HepG2 (cell line): ENCODE measurements at places on chromosomes 12 and 14.
A peak's percentile ranks its signal among the peaks of the same experiment; 100 is the strongest.

- no peak overlapping the region for H3K4me3 ChIP-seq
- DNase-seq, result no peak
- no peak overlapping the region for H3K27ac ChIP-seq
- H3K27me3 ChIP-seq, result no peaks in the 10 kb centered on the region; the same call in 1 of the 2 replicates
- no peaks in the 10 kb centered on the region for H3K4me1 ChIP-seq
Observed at GRCh38 chr12:77625441-77625840, 205.3 kb upstream of the NAV3 start.

GRCh38 chr12:6285063-6285477, 25.4 kb upstream of the PLEKHG6 start:
- H3K4me3 ChIP-seq, result no peak overlapping the region
- no peak overlapping the region for H3K27ac ChIP-seq
- peaks cover 63% of the 10 kb centered on the region for H3K4me1 ChIP-seq
- DNase-seq, result peak; percentile 70
- no peaks in the 10 kb centered on the region for H3K36me3 ChIP-seq
- H3K27me3 ChIP-seq, result no peaks in the 10 kb centered on the region

GRCh38 chr14:42000450-42000849, 393.8 kb downstream of the LRFN5 start:
- H3K36me3 ChIP-seq, result no peaks in the 10 kb centered on the region
- H3K27me3 ChIP-seq, result no peaks in the 10 kb centered on the region
- no peak for DNase-seq
- H3K4me1 ChIP-seq, result no peaks in the 10 kb centered on the region
- H3K27ac ChIP-seq, result no peak overlapping the region

DNA sequence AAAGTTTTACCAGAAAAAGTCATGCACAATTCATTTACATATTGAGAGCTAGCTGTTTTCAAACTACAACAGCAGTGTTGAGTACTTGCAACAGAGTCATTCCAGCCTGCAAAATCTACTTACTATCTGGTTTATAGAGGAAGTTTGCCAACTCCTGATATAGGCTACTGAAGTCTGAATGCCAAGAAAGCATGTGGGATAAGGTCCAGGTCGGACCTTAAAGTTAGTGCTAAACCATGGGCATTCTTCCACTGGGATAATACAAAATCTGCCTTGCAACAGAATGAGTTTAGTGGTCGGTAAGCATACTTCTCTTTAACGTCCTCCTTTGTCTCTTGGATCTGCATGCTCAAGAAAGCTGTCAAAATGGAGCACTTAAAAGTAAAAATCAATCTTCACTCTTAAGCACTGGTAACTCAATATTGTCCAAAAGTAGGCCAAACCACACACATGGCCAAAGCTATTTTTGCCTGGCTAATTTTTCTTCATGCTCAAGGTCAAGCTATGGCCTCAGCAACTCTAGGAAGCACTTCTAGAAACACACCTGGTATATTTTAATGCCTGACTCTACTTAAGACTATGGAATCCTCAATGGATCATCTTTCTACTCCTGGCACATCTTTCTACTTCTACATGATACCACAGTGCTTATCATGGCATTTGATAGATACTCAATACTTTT, 364.9 kb upstream of the KITLG start:
- H3K36me3 ChIP-seq, result no peaks in the 10 kb centered on the region
- H3K27me3 ChIP-seq, result no peaks in the 10 kb centered on the region
- no peak overlapping the region for H3K4me3 ChIP-seq
- H3K27ac ChIP-seq, result no peak overlapping the region

DNA sequence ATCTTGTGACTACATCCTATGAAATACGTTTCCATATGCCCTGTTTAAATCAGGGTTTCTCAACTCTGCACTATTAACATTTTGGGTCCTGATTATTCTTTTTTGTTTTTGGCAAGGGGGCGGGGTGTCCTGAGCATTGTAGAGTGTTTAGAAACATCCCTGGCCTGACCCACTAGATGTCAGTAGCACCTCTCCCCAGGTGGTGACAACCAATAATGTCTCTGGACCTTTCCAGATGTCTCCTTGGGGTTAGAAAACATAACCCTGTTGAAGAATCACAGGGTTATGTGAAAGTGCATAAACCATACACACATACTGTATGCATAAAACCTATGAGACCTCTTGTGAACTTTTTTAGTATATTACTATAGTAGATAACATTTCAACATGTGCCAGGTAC, 1.4 kb downstream of the ACAD10 start:
- peaks cover 26% of the 10 kb centered on the region for H3K4me1 ChIP-seq
- H3K27me3 ChIP-seq, result no peaks in the 10 kb centered on the region
- no peak overlapping the region for H3K27ac ChIP-seq
- peaks cover 8% of the 10 kb centered on the region; the same call in 2 of the 3 replicates for H3K36me3 ChIP-seq

DNA sequence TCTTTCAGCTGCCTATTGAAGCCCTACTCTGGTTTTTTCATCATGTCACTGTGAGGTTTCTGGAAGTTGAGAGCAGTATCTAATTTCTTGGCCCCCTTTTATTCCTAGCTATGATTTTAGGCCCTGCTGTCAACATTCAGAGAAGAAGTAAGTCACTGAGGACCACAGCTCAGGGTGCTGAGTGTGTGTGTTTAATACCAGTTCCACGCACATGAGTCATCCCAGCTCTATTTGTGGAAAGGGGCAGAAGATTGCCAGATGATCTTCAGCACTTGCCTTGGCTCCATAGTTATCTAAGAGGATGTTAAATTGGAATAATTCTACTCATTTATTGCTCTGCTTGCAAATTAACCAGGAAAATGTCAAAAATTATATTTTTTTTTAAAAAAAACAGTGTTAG, 65.5 kb upstream of the SLC38A4 start:
- no peaks in the 10 kb centered on the region for H3K4me1 ChIP-seq
- H3K4me3 ChIP-seq, result no peak overlapping the region
- no peaks in the 10 kb centered on the region for H3K27me3 ChIP-seq
- no peaks in the 10 kb centered on the region for H3K36me3 ChIP-seq

GRCh38 chr14:100730581-100730980, 3.9 kb downstream of the DLK1 start:
- no peak for DNase-seq
- H3K4me1 ChIP-seq, result peaks cover 35% of the 10 kb centered on the region
- H3K27me3 ChIP-seq, result no peaks in the 10 kb centered on the region; the same call in none of the 2 replicates
- no peak overlapping the region for H3K27ac ChIP-seq
- peaks cover 3% of the 10 kb centered on the region for H3K36me3 ChIP-seq

- H3K27me3 ChIP-seq, result no peaks in the 10 kb centered on the region; the same call in 1 of the 2 replicates
- DNase-seq, result no peak
- no peaks in the 10 kb centered on the region for H3K36me3 ChIP-seq
- H3K27ac ChIP-seq, result no peak overlapping the region
- peaks cover 31% of the 10 kb centered on the region for H3K4me1 ChIP-seq
Observed at GRCh38 chr12:52284562-52285171, 6.7 kb downstream of the KRT81 start.

- H3K27ac ChIP-seq, result no peak overlapping the region
- H3K4me3 ChIP-seq, result no peak overlapping the region
- no peaks in the 10 kb centered on the region for H3K4me1 ChIP-seq
- no peaks in the 10 kb centered on the region for H3K27me3 ChIP-seq
Observed at GRCh38 chr14:98582276-98582675, 689.7 kb downstream of the BCL11B start.

DNA sequence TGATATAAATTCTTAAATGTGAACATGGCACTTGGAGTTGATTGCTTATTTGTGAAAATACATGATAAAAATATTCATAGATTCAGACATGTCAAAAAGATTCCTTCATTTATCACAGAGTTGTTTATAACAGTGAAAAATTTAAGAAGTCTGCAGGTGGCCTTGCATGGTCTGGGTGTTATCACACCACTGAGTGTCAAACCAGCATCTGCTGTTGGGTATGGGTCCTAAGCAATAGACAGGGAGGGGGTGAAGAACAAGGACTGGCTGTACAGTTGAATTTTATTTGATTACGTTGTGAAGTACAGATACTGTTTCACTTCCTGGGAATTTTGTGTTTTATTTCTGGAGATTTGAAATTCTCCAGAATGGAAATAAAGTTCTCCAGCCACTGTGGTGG, 180.4 kb upstream of the HIF1A start:
- H3K36me3 ChIP-seq, result no peaks in the 10 kb centered on the region
- DNase-seq, result no peak
- H3K27ac ChIP-seq, result no peak overlapping the region
- peaks cover 57% of the 10 kb centered on the region for H3K4me1 ChIP-seq
- H3K4me3 ChIP-seq, result no peak overlapping the region

- DNase-seq, result no peak
- no peak overlapping the region for H3K27ac ChIP-seq
- no peaks in the 10 kb centered on the region for H3K36me3 ChIP-seq
- H3K27me3 ChIP-seq, result no peaks in the 10 kb centered on the region
- H3K4me3 ChIP-seq, result no peak overlapping the region
Observed at GRCh38 chr12:68403296-68403695, 71.1 kb upstream of the MDM1 start.

- no peak overlapping the region for H3K4me3 ChIP-seq
- H3K27ac ChIP-seq, result no peak overlapping the region
- no peaks in the 10 kb centered on the region for H3K4me1 ChIP-seq
- H3K27me3 ChIP-seq, result no peaks in the 10 kb centered on the region
- no peaks in the 10 kb centered on the region for H3K36me3 ChIP-seq
Observed at GRCh38 chr12:84183576-84183975, 729.0 kb downstream of the SLC6A15 start.

GRCh38 chr12:95694136-95694535, 96.4 kb downstream of the NTN4 start:
- no peak overlapping the region for H3K27ac ChIP-seq
- H3K27me3 ChIP-seq, result no peaks in the 10 kb centered on the region
- DNase-seq, result no peak
- peaks cover 20% of the 10 kb centered on the region for H3K4me1 ChIP-seq

- peaks cover 28% of the 10 kb centered on the region for H3K36me3 ChIP-seq
- no peak overlapping the region for H3K27ac ChIP-seq
- no peaks in the 10 kb centered on the region for H3K4me1 ChIP-seq
Observed at GRCh38 chr14:103723748-103724081, 8.1 kb downstream of the ZFYVE21 start.

DNA sequence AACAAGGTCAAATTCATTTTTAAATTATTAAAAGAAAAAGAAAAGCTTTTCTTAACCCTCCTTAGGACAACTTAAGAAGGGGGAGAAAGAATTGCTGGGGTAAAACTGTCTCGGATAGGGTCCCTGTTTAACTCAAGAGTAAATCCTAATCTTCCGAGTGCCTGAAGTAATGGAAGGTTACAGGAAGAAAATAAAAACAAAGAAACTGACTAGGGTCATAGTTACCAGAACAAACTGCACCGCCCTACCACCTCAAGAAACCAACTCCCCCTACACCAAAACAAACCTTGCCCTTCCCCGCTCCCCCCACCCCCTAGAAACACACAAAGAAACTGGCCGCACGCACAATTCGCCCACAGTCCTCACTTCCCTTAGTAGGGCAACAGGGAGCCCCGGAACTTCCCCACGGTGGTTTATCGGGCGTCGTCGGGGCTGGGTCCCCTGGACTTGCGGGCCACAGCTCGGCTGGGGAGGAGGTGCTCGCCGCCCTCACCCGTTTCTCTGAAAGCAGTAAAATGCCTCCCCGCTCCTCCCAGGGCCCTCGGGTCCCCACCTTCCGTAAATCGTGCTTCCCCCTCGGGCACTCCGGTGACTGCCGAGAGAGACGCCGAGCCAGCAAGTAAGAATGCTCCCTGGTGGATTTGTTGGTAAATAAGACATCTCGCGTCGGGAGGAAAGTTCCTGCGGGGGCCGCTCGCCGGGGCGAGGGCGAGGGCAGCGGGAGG, 2.4 kb downstream of the SINHCAF start:
- DNase-seq, result no peak
- no peaks in the 10 kb centered on the region for H3K36me3 ChIP-seq
- H3K4me1 ChIP-seq, result peaks cover 56% of the 10 kb centered on the region
- H3K27ac ChIP-seq, result peak overlapping the region; percentile 86

DNA sequence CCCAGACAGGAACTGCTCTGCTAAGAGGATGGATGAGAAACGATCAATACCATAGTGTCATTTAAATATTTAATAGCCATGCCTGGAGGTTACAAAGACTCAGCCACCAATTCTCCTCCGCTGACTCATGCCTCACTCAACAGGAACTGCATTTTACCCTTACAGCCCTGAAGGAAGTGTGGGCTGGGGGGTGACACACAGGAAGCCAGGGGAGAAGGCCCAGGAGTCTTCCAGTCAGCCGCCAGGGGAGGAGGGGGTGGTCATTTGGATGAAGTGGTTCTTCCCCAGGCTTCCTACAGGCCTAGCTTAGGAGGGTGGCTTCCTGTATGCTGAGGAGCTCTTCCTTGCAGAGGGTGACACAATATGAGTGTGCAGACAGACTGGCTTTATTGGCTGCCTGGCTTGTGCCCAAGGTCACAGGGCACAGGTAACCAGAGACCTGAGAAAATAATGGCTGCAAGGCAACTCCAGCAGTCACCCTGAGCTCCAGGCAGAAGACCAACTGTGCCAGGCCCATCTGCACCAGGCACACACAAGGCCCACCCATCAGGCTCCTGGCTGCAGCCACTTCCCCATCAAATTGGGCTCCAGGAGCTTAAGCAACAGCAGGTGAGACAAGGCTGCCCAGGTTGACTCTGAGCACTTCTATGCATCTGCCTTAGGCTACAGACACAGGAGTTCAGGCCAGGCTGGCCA, 30.6 kb upstream of the RPLP0 start:
- H3K4me3 ChIP-seq, result no peak overlapping the region
- 0 out of 2 replicates have a peak, but pooled peaks cover 2% of the 10 kb centered on the region for H3K36me3 ChIP-seq
- H3K27me3 ChIP-seq, result no peaks in the 10 kb centered on the region
- DNase-seq, result peak; percentile 53
- peaks cover 98% of the 10 kb centered on the region for H3K4me1 ChIP-seq
- H3K27ac ChIP-seq, result peak overlapping the region; percentile 61

GRCh38 chr12:62135553-62136200, 124.5 kb upstream of the USP15 start:
- no peak overlapping the region for H3K4me3 ChIP-seq
- H3K27me3 ChIP-seq, result no peaks in the 10 kb centered on the region
- no peaks in the 10 kb centered on the region for H3K36me3 ChIP-seq
- H3K27ac ChIP-seq, result no peak overlapping the region

DNA sequence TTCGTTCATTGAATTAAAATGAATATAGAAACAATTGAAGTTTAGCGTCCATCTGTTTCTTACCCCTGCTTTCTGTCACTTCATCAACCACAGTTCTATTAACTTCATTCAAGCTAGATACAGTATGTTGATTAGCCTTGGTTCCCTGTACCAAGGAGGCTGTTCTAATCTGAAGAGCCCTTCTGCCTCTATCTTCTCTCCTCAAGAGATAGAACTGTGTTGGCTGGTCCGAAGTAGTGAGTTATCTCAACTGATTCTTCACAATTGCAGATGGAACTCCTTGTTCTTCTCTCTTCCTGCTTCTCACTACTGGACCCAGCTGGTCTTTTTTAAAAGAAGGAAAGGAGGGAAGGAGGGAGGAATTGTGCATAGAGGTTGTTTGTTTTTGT, 82.1 kb upstream of the TRAF3 start:
- no peak overlapping the region for H3K4me3 ChIP-seq
- H3K27me3 ChIP-seq, result no peaks in the 10 kb centered on the region
- H3K27ac ChIP-seq, result no peak overlapping the region
- peaks cover 4% of the 10 kb centered on the region; the same call in 1 of the 3 replicates for H3K36me3 ChIP-seq
- peaks cover 74% of the 10 kb centered on the region for H3K4me1 ChIP-seq
- DNase-seq, result no peak

DNA sequence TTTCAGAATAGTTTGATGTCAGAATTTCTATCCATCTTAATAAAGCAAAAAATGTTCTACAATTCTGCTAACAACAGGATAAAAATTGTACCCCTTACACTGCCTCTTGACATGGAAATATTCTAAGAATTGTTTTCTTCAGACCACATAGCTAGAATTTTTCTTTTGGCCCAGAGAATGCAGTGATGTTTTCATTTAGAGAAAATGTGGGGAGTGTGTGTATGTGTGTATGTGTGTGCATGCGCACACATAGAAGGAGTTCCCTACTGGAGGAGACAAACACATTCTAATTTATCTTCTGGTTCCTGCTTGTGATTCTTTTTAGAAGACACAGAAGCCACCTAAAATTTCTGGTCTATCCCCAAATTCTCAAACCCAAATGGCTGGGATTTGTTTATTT, 1145.7 kb downstream of the VRK1 start:
- H3K4me3 ChIP-seq, result no peak overlapping the region
- H3K27me3 ChIP-seq, result no peaks in the 10 kb centered on the region
- no peaks in the 10 kb centered on the region for H3K4me1 ChIP-seq
- no peaks in the 10 kb centered on the region for H3K36me3 ChIP-seq
- no peak overlapping the region for H3K27ac ChIP-seq
- DNase-seq, result no peak
